AG20443 (cell line): ENCODE measurements at places on chromosomes 1 and 21.

DNA sequence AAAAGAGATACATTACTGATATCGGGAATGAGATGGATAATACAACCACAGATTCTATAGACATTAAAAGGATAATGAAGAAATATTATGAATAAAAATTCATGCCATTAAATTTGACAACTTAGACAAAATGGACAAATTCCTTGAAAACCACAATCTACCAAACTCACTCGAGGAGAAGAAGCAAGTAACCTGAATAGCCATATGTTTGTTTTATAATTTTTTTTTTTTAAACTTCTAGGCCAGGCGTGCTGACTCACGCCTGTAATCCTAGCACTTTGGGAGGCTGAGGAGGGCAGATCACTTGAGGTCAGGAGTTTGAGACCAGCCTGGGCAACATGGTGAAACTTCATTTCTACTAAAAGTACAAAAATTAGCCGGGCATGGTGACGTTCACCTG is 327.9 kb downstream of the VAV3 start:
- no peak for DNase-seq

- peak; percentile 44 for DNase-seq
These were observed 34.2 kb downstream of the EFCAB7 start for GRCh38 chr1:63557365-63557987.

- DNase-seq: no peak
These were observed 849.8 kb downstream of the USP25 start for GRCh38 chr21:16579538-16579937.

- no peak for DNase-seq
These were observed 10.4 kb downstream of the MYOG start for GRCh38 chr1:203075236-203076030.

DNA sequence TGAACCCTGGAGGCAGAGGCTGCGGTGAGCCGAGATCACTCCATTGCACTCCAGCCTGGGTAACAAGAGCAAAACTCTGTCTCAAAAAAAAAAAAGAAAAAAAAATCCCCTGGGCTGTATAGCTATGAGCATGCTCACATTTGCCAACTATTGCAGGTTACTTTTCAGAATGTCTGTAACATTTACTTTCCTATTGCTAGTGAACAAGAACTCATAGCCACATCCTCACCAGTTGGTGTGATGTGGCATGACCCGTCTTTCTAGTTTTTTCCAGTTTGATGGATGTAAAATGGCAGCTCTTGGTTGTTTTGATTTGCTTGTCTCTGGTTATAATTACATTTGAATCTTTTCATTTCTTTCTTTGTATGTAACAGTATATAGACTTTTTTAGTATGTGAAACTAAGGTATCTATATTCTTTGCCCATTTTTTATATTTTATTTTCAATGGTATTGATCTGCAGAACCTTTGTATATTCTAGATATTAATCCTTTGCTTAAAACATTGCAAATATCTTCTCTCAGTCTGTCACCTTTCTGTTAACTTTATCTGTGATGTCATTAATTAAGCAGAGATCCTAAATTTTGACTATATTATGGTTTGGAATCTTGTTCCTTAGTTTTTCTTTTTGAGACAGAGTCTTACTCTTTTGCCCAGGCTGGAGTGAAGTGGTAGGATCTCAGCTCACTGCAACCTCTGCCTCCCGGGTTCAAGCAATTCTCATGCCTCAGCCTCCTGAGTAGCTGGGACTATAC is 11.6 kb downstream of the MED18 start:
- no peak for DNase-seq

DNA sequence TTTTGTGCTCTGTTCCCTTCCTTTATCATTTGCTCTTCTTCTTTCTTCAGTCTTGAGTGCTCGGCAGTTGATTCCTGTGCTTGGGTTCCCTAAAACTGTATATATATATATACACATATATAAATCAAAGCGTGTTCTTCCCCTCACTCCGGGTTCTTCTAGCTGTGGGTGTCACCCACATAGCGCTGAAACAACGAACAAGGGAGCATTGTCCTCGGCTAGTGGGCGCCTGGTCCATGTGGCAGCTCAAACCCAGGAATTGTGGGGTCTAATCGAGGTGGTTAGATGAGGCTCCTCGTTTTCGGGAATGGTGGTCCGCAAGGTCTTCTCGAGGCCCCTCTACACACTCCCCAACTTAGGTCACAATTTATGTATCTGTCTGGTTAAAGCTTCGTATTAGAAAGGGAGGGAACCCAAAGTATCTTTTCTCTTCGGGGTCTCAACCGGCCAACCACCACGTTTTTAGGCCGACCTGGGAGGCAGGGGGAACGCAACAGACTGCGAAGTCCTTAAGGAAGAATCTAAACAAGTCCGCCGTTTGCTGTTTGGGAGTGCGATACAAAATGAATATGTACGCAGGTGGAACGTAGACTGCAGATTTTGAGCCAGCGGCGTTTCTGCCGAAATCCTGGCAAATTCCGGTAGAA is 504 bp upstream of the SDHC start:
- no peak for DNase-seq
